Lung microvascular endothelial cell (primary cell): ENCODE measurements at places on chromosomes 11 and 22. TPM values are rescaled to one million over a fixed set of nuclear protein-coding genes. Genes with fewer than 3 reads are reported as not detected.

RPS25 gene
- 413 and 578 TPM in 2 replicates for total RNA-seq

WT1 gene
- total RNA-seq: under 0.01 TPM in 1 of 2 replicates, not detected in the other

TTC17 gene
- 38.6 and 55.2 TPM in 2 replicates for total RNA-seq

CRKL gene
- 24.0 and 34.3 TPM in 2 replicates for total RNA-seq

RHOD gene
- total RNA-seq: 10.2 and 23.6 TPM in 2 replicates

AIFM3 gene
- not detected in 2 replicates for total RNA-seq

OR52N1 gene
- not detected in 2 replicates for total RNA-seq

WNT7B gene
- total RNA-seq: not detected in 2 replicates

XKR3 gene
- total RNA-seq: not detected in 2 replicates

PIH1D2 gene
- total RNA-seq: 0.40 and 0.87 TPM in 2 replicates

OR52I1 gene
- not detected in 2 replicates for total RNA-seq

SLC3A2 gene
- 57.9 and 59.9 TPM in 2 replicates for total RNA-seq

KCNQ1 gene
- under 0.01 TPM in 1 of 2 replicates, not detected in the other for total RNA-seq

CHADL gene
- total RNA-seq: 0.44 and 0.60 TPM in 2 replicates

TRIM66 gene
- total RNA-seq: 2.2 and 4.0 TPM in 2 replicates

GAB4 gene
- total RNA-seq: not detected in 2 replicates

PLAAT3 gene
- total RNA-seq: 56.2 and 63.1 TPM in 2 replicates

GRK2 gene
- 28.8 and 29.6 TPM in 2 replicates for total RNA-seq

SLC17A6 gene
- total RNA-seq: not detected in 2 replicates

RASSF7 gene
- total RNA-seq: 13.5 and 18.1 TPM in 2 replicates

LARGE2 gene
- not detected in 2 replicates for total RNA-seq
